Heart left ventricle (tissue), 16 donors: ENCODE measurements at places on chromosomes 11 and 22. TPM values are rescaled to one million over a fixed set of nuclear protein-coding genes. Genes with fewer than 3 reads are reported as not detected.

- H3K4me3 ChIP-seq, result no peak overlapping the region
- no peaks in the 10 kb centered on the region for H3K4me1 ChIP-seq
- DNase-seq, result no peak
- no peaks in the 10 kb centered on the region for H3K27me3 ChIP-seq
Observed at GRCh38 chr11:71420455-71421241, 27.5 kb downstream of the DHCR7 start.

DNA sequence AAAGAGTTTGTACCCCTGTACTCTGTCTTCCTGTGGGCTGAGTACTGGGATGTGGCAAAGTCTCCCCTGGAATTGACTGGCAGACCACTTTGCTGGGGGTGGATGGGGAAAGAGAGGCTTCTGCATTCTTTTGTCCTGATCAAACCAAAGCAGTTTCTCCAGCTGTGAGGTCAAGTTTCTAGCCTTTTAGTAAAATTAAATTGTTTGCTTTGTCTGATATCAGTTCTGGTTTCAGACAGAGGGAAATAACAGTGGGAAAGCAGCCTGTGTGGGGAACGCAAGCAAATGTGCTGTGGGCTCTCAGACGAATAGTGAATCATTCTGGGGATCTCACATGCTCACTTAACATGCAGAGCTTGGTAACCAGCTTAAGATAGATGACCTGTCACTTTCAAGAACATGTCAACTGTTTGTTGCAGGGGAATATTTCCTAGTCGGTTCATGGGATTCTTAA is 151.6 kb downstream of the FAT3 start:
- no peak overlapping the region for H3K27ac ChIP-seq
- no peak overlapping the region for H3K4me3 ChIP-seq
- H3K36me3 ChIP-seq, result no peaks in the 10 kb centered on the region
- H3K27me3 ChIP-seq, result no peaks in the 10 kb centered on the region

DNA sequence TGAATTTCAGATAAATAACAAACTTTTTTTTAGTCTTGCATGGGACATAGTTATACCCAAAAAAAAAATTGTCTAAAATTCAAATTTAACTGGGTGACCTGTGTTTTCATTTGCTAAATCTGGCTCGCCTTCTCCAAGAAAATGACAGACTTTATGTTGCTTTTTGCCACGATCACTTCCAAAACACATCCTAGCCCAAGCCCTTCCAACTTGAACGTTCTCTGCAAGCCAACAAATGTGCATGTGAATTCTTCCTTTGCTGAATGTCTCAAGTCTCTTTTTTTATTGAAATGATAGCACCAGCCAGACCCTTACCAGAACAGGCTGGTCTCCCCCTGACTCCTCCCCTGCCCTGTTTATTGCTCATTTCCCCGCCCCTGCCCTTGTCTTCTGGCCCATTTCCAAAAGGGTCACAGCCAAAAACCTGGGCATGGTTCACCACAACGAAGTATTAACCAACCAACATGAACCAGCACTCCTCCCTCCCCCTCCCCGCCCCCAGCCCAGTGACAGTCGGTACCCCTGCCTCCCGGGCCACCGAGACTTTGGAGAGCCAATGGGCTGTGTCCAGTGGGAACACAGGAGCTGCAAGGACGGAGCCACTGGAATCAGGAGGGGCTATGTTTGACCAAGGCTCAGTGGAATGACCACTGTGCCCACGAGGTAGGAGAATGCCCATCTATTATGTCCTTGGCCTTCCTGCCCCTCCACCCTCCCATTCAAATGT is 63.2 kb downstream of the BTG4 start:
- no peak overlapping the region for H3K4me3 ChIP-seq
- peaks cover 14% of the 10 kb centered on the region for H3K4me1 ChIP-seq

- H3K27me3 ChIP-seq, result no peaks in the 10 kb centered on the region
- H3K36me3 ChIP-seq, result peaks cover 31% of the 10 kb centered on the region
Observed at GRCh38 chr11:86447763-86448480, 73.2 kb downstream of the CCDC81 start.

WNT11 gene
- 13.1 TPM for total RNA-seq
